ENCODE measurements at places on chromosomes 13 and 19.

- DNase-seq: peak; percentile 64
Observed at GRCh38 chr13:20125129-20125782, 35.6 kb downstream of the GJA3 start.

- DNase-seq: no peak
Observed at GRCh38 chr13:101116826-101117225, 299.5 kb downstream of the NALCN start.

GRCh38 chr19:18612051-18612771, 459 bp upstream of the TMEM59L start:
- DNase-seq: no peak

DNA sequence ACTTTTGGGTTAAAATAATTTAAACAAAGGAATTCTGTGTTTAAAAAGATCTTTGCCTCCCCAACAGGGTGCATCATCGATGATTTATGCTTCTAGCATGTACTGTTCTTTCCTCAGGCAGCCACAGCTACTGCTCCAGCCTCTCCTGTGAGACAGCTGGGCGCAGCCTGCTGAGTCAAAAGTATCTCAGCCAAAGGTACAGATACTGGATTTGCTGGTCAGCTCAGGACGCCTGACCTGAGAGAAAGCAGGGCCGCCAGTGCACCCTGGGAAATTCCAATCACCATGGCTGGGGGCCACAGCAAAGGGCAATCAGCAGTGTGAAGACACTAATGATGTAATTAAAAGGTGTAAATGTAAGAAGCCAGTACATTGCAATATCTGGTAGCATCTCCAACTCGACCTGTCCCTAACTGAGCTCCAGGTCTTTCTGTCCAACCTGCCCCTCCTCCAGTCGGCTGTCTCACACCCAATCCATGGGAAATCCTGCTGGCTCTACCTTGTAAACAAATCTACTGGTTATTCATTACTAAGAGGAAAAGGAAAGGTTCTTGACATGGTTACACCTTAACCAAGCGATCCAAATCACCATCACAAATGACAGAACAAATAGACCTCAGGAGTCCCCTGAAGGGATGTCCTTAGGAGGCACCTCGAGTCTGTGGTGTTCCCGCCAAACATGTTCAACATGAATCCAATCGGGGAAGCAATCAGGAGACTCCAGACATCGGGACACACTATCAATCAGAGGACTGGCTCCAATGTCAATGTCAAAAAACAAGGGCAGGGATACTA, 7.3 kb downstream of the OPA3 start:
- peak; percentile 97 for DNase-seq

DNA sequence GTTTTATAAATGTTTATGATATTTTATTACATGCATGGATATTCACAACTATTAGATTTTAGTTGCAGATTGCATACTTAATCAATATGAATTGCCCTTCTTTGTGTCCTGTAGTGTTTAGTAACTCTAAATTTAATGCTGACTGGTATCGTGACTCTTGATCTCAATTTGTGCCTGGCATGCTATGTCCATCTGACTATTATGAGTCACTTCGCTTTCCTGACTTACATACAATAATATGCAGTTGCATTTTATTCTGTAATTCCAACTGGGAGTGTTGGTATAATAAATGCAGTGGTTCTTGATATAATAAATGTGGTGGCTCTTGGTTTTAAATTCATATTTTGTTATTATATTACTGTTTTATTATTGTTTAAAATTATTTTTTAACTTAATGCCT, 277.5 kb downstream of the LIG4 start:
- DNase-seq: no peak

DNA sequence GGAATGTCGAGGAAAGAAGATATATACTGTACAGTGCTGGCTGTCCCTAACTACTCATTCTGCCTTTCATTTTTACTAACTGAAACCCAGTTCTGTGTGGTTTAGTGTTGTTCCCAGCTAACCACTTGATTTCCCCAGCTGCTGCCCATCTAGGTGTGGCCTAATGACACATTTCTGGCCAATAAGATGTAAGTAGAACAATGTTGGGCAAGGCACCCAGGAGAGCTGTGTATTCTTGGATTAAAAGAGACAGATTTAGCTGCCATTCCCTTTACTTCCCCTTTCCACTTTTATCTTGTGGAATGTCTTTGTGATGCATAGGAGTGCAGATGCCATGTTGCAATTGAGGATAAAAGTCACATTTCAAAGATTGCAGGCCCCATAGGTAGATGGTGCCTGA, 28.3 kb upstream of the PCDH9 start:
- no peak for DNase-seq

DNA sequence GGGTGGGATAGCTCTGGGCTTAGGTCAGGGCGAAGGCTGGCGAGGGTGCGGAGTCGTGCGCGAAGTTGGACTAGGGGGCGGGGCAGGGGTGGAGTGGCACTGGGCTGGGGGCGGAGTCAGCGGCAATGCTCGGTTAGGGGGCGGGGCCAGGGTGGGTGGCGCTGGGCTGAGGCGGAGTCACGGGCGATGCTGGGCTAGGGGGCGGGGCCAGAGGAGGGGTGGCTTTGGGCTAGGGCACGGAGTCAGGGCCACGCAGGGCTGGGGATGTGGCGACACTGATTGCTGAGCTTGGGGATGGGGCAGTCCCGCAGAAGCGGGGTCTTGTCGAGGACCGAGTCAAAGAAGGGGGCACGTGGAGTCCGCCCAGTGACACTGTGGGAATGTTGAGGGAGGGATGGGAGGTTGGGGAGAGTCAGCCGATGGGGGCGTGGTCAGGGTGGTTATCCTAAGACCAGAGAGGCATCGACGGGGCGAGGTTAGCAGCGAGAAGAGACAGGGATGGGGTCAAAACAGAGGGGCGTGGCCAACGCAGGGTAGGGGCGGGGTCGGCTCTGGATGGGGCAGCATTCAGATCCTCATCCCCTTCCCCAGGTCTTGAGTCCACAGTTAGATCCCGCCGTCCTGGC, 8.7 kb downstream of the HOMER3 start:
- no peak for DNase-seq

DNA sequence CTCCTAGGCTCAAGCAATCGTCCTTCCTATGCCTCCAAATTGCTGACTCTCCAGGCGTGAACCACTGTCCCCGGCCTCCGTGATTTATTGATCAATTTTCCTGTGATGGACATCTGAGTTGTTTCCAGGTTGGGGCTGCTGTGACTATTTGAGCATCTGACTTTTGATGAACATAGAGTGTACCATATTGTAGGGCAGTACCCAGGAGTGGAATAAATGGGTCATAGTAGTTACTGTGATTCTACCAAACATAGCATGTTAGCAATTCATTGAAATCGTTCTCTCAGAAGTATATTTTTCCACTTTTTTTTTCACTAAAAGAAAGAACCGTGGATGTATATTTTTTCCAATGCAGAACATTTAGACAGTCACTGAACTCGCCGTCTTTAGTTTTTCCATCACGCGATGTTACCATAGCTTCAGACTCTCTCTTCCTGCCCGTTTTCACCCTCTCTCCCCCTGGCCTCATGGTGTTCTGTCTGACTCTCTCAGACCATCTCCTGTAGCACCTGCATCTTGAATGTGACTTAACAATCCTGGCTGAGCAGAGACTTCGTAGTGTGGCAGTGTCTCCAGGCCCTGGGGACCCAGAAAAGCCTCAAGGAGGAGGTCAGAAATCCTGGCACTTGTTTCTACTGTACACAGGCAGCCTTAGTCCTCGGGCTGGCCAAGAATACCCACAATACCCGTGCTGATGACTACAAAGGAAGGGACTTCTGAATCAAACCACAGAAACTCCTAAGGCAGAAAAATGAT, 3.2 kb upstream of the RASGRP4 start:
- peak; percentile 54 for DNase-seq

DNA sequence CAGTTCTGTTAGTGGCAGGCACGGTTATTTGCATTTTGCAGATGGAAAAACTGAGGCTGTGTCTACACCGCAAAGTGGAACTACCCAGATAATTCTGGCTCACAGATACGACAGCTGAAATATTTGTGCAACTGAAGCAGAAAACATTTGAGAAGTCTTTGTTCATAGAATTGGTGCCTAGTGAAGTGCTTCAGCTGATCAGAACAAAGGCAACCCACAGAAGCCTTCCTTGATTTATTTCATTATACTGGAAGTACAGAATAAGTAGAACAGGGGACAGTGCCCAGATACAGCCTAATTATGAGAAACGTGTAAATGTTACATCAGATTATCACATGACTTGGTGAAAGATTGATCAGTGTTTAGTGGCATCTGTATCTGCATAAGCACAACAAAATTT, 73.4 kb upstream of the RAP2A start:
- DNase-seq: no peak

DNA sequence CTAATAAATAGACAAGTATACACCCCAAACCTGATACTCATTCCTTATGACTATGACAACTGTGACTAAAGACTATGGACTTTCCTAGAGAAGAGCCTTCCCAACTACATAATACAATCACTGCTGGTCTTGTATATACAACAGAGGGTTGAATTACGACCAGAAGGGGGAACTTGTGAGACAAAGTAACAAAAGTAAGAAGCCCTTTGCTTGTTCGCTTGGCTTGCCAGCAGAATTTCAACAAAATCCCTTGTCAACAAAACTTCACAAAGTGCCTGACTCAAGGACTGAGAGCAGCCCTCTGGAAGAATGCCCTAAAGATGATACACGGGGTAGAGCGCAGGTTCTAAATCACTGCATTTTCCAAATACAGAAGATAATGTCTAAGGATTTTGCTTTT, 99.4 kb downstream of the WASF3 start:
- DNase-seq: peak; percentile 30

GRCh38 chr19:44582581-44583265, 30.6 kb upstream of the IGSF23 start:
- DNase-seq: no peak

- no peak for DNase-seq
Observed at GRCh38 chr19:12983091-12983490, 12.2 kb upstream of the NFIX start.

GRCh38 chr19:33759356-33759755, 37.3 kb upstream of the KCTD15 start:
- DNase-seq: no peak

DNA sequence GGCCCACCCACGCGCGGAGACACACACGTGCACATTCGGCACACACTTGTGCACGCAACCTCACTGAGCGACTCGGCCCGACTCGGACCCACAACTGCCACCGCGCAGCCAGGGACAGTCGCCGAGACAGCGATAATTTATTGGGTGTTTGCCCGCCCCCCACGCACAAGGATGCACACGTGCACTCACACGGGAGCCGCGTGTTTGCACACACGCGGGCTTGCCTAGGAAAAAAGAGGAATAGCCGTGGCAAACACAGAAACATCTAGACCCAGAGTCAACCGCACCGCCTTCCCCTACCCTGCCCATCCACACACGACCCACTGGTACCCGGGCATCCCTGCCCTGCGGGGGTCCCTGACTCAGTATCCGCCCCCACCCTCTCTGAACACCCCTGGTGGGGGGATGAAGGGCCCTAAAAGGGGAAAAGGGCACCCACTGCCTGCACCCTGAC, 1.1 kb upstream of the SSBP4 start:
- no peak for DNase-seq

DNA sequence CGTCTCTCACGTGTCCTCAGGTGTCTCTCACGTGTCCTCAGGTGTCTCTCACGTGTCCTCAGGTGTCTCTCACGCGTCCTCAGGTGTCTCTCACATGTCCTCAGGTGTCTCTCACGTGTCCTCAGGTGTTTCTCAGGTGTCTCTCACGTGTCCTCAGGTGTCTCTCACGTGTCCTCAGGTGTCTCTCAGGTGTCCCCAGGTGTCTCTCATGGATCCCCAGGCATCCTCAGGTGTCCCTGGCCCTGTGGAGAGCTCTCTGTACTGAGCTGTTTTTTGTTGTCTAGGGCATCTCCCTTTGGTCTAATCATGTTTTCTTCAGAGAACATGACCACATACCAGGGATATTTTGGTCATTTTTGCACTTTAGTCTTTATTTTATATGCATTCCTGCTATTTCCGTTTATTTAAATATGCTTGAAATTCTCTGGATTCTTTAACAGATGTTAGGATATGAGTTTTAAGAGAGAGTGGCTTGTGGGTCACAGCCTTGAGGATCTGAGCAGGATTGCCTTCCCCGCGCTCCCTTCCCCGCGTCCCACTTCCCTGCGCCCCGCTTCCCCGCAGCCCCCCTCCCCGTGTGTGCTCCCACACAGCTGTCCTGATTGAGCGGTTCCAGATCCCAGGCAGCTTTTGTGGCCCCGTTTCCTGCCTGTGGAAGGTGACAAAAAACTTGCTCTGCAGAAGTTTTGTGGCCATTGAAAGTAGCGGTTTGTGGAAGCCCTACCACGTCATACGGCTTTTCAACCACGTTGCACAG, 31.9 kb downstream of the ATP4B start:
- DNase-seq: peak; percentile 20

- no peak for DNase-seq
Observed at GRCh38 chr13:48555441-48555840, 22.6 kb upstream of the RCBTB2 start.

- no peak for DNase-seq
Observed at GRCh38 chr19:14616407-14616806, 33.5 kb downstream of the CLEC17A start.

- no peak for DNase-seq
Observed at GRCh38 chr13:100544866-100545683, 43.5 kb downstream of the GGACT start.

DNA sequence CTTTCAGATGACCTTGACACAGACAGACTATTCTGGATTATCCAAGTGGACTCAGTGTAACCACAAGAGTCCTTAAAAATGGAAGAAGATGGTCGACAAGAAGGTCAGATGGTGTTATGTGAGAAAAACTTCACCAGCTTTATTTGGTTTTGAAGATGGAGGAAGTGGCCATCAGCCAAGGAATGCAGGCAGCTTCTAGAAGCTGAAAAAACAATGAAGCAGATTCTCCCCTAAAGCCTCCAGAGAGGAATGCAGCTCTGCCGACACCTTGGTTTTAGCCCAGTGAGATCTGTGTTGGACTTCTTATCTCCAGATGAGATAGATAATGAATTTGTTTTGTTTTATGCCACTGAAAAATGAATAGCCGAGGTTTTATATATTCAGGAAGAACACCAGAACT, 501.5 kb downstream of the DCT start:
- no peak for DNase-seq

GRCh38 chr13:86825410-86825809, 845.8 kb upstream of the SLITRK5 start:
- DNase-seq: no peak

DNA sequence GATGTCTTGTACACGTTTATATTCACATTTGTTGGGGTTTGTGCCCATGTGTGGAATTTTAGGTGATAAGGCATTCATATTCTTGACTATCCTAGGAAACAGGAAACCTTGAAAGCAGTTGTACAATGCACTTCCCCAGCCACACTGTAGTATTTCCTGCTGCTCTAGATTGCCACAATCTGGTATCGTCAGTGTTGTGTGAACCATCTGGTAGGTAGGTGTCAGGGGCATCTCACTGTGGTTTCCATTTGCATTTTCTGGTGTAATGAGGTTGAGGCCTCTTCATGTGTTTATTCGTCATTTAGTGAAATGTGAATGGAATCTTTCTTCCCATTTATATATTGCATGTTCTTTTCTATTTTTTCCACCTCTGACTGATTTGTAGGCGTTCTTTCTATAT, 76.6 kb downstream of the SCGB2B2 start:
- DNase-seq: no peak

GRCh38 chr19:51195616-51196015, 29.3 kb upstream of the CD33 start:
- DNase-seq: no peak

- peak; percentile 85 for DNase-seq
Observed at GRCh38 chr13:34967851-34968562, 25.9 kb downstream of the NBEA start.

- peak; percentile 93 for DNase-seq
Observed at GRCh38 chr19:41324921-41325639, 15.1 kb downstream of the CCDC97 start.

All from M059J (cell line).